ENCODE measurements at places on chromosomes 1 and 21.

DNA sequence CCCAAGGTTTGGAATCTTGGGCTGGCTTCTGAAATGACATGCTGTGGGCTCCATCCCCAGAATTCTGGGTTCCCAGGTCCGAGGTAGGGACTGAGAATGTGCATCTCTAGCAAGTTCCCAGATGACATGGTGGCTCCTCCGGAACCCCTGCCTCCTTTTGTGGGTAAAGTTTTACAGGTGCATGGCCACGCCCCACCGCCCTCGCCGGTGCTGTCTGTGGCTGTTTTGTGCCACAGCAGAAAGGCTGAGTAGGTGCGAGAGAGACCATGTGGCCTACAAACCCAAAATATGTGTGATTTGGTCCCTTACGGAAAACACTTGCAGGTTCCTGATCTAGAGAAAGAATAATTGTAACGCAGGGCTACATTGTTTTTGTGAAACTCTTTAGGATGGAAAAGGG lies 30.9 kb downstream of the SKI start:
- DNase-seq, result no peak

DNA sequence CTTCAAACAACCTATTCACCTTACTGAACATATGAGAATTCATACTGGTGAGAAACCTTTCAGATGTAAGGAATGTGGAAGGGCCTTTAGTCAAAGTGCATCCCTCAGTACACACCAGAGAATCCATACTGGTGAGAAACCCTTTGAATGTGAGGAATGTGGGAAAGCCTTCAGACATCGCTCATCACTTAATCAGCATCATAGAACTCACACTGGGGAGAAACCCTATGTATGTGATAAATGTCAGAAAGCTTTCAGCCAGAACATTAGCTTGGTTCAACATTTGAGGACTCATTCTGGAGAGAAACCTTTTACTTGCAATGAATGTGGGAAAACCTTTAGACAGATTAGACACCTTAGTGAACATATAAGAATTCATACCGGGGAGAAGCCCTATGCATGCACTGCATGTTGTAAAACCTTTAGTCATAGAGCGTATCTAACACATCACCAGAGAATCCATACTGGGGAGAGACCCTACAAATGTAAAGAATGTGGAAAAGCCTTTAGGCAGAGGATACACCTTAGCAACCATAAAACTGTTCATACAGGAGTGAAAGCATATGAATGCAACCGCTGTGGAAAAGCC lies 13.2 kb upstream of the EXO5 start:
- no peak for DNase-seq

GRCh38 chr1:23529146-23530086 lies 1.6 kb downstream of the E2F2 start:
- no peak for DNase-seq

DNA sequence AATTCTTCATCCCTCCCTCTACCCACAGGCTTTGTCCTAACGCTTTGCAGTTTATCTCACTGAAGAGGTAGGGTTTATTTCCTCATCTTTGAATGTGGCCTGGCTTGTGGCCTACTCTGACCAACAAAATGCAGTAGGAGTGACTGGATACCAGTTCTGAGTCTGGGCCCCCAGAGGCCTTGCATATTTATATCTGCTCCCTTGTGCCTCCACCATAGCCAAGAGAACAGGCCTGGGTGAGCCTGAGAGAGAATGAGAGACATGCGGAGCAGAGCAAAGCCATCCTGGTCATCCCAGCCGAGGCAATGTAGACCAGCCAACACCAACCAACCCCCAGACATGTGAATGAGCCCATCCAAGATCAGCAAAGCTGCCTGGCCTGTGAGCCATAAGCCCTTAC lies 30.3 kb downstream of the SMIM12 start:
- DNase-seq, result no peak

DNA sequence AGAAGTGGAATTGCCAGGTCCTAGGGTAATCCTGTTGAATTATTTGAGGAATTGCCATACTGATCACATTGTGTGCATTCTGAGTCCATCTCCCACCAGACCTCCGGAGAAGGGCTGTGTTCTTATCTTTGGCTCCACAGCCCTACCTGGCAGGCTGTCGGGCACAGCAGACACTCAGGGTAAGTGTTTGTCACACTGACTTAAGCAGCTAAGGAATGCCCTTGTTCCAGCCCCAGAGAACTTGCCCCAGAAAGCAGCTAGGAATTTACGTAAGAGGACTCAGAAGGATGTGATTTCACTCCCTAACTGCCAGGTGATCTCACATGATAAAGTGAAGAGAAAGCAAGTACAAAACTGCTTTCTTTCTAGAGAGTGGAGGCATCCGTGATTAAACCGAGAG lies 21.0 kb downstream of the VASH2 start:
- DNase-seq, result no peak

- no peak for DNase-seq
These were observed 27.1 kb downstream of the SLC30A1 start for GRCh38 chr1:211551638-211552460.
